Left renal pelvis (tissue), 4 donors: ENCODE measurements at places on chromosomes 6 and 20. TPM values are rescaled to one million over a fixed set of nuclear protein-coding genes. Genes with fewer than 3 reads are reported as not detected.

DNA sequence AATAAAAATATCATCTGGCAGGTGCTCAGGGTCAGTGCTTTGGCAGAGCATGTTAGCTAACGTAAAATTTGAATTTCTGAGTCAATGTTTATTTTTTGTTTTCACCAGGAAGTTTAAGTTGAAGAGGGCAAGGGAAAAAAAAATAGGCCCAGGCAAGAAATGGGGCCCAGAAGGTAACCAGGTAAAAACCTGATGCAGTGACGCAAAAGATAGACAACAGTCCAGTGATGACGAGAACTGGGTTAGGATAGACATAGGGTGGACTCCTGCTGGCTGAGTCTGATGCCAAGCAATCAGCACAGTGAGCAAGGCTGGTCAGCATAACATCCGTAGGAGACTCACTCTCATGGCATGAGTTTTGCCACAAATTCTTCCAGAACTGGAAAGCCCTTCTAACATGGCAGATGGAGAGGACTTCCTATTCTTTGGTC is 42.2 kb downstream of the ZHX3 start:
- no peak for DNase-seq

DNA sequence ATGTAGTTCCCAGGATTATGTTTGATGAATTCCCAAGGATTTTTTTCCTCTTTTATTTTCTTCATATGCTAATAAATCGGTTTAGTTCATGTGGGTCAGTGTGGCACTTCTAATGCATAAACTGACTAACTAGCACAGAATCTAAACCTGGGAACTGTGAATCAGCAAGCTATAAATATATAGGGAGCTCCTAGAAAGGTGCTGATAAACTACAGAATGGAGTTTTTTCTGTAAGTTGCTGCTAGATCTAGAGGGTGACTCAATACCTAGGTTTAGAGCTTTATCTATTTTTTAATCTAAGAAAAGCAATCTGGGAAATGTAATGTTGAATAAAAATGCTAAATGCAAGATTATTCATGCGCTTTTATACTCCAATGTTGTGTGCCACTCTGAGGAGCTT is 118.8 kb upstream of the PTCHD4 start:
- no peak for DNase-seq

DNA sequence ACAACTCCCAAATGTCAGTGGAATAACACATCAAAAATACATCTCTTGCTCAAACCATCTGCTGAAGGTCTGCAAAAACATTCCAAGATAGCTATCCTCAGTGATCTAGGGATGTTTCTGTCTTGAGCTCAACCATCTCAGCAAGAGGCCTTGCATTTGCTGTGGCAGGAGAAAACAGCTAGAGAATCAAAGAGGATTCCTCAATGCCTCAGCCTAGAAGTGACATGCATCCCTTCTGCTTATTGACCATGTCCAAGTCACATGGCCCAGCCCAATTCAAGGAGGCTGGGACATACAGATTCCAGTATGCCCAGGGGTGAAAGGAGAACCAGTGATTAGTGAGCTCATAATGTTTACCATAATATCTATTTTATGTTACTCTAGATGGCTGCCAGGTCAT is 269.5 kb downstream of the PLCB1 start:
- DNase-seq, result no peak

DNA sequence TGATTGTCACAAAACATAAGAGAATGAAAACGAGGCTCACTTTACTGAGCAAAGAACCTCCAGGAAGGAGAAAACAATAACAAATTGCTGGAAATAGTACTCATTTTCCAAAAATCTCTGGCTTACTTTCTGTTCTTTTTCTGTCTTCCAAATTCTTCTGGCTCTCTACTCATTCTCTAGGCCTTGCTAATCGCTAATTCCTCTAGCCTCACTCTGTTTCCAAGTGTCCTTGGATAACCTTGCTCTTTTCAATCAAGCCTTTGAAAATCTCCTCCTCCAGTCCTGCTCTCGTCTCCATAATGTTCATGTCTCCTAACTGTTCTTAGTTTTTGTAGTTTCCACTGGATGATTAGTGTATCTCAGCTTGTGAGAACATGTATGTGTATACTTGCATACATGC is 96.2 kb upstream of the MAP7 start:
- no peak for DNase-seq

DNA sequence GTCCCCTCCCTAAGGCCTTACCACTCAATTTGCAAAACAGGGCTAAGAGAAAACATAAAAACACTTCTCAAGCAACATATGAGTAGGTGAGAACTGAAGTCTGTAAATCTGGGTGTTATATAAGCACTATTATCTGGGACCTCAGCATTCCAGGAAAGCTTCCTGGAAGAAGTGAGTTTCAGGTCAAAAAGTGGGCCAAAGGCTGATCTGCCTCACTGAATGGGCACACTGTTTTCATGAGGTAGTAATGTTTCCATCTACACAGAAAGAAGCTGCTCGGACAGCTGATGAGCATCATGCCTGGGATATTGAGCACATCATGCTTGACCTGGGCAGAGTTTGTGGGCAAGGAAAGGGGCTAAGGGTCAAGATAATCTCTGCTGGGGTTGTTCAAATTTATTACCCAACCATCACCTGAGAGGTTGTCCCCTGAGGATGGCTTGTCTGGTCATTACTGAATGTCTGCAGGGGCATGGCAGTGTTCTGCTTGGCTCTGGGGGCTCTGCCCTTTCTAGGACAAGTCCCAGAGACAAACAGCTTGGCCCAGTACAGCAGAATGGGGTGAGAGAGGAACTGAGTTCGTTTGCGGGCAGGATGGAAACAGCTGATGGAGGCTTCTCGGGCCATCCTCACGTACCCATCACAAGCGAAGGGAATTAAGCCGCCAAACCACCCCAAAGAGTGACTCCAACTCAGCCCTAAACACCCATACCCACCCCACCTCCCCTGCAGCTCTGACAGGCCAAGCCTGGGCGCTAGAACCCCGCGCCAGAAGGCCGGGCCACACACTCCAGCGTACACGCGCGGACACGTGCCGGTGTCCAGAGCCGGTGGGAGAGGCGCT is 1.2 kb upstream of the SYNJ2 start:
- no peak for DNase-seq

GRCh38 chr6:102411796-102412195 is 1018.3 kb downstream of the GRIK2 start:
- no peak for DNase-seq

Gene TMEM217
- polyA plus RNA-seq, result 1.3 TPM

Gene CRISP3
- polyA plus RNA-seq, result 0.30 TPM

- DNase-seq, result no peak
Measured at GRCh38 chr6:38543022-38543421, 96.7 kb downstream of the BTBD9 start.

DNA sequence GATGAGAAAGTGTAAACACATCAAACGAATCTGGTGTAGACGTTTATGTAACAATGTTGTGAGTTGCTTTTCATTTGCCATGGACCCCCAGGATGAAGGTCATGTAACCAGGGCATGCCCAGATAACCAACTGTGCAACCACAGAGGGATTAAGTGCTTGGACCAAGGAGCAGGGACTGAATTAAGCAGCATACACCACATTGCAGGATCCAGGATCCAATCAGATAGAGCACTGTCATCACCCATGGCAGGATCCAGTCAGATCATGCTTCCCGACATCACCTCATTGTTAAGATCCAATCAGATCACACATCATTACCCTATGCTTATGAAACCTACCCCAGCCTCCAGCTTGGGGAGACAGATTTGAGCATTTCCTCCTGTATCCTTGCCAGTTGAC is 74.3 kb upstream of the RCAN2 start:
- no peak for DNase-seq

DNA sequence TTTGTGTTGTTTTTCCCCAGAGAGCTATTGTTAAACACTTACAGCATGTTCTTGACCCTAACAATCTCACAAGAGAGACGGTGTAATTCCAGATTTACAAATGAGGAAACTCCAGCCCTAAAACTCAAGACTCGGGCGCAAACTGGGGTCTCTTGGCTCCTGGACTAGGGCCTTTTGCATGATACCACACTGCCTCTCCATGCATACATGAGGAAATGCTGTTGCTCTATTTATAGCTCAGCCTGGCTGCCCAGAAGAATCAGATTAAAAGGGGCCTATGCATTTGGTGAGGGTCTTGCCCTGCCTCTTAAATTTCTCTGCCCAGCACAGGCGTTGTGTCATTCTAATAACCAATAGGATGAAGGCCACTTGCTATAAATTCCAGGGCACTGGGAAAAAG is 30.5 kb upstream of the SNRPB2 start:
- no peak for DNase-seq

Gene KIF16B
- polyA plus RNA-seq, result 9.8 TPM

Gene ADGRF5
- polyA plus RNA-seq, result 24.7 TPM

DNA sequence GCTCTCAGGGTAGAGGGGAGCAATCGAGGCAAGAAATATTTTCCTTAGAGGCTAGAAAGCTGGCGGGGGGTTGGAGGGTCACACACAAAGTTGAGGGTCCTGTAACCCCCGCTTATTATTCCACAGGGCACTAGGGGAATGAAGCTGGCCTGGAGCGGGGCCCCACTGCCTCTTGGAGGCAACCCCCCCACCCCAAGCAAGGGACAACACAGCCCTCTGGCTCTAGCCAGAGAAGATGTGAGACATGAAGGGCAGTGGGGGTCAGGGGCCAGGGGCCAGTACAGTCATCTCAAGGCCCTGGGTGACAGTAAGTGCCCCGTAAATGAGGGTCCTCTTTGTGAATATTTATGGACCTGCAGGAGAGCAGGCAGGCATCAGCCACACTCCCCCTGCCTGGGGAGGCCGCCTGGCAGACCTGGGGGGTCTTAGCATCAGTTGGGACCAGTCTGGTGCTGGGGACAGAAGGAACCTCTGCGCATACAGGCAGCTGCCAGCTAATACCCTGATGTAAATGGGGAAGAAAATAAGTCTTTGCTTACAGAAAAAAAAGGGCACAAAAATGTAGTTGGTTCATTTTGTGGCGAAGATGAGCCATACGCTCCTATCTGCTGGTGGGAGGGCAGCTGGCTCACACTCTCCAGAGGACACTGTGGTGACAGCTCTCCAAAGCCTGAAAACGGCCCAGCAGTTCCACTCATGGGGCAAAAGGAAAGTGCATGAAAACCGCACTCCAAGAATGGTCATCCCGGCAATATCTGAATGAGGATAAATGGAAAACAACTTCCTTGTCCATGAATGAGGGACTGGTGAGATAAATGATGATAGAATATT is 21.9 kb downstream of the SPATA2 start:
- no peak for DNase-seq

Gene ZNF334
- 38.9 TPM for polyA plus RNA-seq

- no peak for DNase-seq
Measured at GRCh38 chr20:15494851-15495250, 1078.4 kb downstream of the KIF16B start.

DNA sequence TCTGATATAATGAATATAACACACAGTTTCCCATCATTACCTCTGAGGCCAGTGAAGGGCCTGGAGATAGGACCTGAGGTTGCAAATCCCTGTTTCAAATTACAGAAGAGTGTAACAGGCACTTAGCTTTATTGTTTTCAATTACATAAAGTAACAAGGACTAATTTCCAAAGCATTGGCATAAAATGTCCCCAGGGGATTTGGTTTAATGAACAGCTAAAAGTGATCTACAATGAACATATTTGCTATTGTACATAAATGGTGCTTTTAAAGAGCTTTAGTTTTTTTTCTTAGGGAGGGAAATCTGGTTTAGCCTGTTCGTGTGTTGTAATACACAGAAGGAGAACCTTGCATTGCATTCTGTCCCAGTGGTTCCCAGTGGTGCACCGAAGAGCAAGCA is 54.4 kb downstream of the HMGN3 start:
- peak; percentile 22 for DNase-seq

- DNase-seq, result no peak
Measured at GRCh38 chr6:100430962-100431361, 33.8 kb downstream of the SIM1 start.

DNA sequence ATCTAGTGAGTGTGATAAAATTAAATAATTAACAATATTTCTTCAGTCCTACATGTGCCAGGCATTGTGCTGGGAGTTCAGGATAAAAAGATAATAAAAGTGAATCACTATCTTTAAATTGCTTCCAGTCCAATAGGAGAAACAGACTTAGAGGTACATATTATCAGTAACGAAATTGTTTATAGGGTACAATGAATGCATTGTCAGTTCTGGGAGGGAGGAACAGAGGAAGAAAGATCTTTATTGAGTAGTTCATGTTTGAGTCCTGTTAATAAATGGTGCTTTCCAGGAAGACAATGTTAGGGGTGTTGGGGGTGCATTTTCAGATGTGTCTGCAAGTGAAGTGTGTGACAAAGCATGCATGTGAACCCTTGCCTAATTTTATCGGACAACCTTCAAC is 183.1 kb downstream of the OGFRL1 start:
- DNase-seq, result no peak

Gene FIG4
- polyA plus RNA-seq, result 24.2 TPM

- no peak for DNase-seq
Measured at GRCh38 chr6:447381-448165, 56.0 kb downstream of the IRF4 start.

DNA sequence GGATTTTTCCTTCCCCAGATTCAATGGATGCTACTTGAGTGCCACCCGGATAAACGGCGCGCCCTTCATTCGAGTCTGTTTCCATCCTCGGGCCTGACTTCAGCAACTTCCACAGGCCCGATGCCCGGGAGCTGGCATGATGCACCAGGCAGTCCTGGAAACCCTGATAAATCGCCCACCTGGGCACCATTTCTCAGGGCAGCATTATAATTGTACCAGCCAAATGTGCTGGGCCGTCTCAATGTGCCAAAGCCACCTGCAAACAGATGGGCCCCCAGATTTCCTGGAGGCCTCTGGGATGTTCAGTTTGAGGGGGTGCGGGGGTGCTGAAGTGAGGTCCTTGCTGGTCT is 65.8 kb downstream of the NOL4L start:
- DNase-seq, result no peak

Gene ZNF292
- 46.8 TPM for polyA plus RNA-seq

DNA sequence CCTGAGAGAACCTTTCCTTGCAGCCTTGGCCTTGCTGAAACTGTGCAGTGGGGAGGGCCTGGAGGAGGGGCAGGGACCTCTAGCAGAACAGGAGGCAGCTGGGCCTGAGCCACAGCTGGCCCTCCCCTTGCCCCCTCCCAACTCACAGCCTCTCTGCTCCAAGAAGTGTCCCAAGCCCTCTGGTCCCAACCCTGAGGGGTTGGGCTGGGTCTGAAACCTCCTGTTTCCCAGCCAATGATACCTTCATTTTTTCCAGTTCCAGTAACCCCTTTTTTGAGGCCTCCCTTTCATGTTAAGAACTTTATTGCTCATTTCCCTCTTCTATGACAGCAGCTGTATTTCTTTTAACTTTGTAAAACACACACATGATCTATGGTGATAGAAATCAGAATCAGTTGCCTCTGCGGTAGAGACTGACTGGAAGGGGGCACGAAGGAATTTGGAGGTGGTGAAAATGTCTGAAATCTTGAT is 17.9 kb upstream of the ARMC12 start:
- DNase-seq, result no peak

Gene GMPR
- polyA plus RNA-seq, result 13.6 TPM

DNA sequence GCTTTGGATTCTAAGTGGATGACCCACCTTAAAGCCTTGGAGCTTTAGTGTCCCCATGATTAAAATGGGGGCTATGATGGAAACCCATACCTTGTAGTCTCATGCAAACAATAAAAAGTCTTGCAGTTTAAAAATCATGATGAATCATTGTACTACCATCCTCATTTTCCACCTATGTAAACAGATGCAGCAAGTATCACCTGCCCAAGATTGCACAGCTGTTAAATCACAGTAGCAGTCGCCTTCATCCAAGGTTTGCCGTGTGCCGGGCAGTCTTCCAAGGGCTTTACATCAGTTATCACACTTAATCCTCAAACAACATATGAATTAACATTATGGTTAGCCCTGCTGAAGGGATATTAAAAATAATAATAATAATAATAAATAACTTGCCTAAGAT is 210.3 kb downstream of the FOXA2 start:
- no peak for DNase-seq
